ENCODE measurements at places on chromosomes 5 and 9.

- DNase-seq: no peak
These were observed 50.8 kb downstream of the DMRT2 start for GRCh38 chr9:1100945-1101344.

DNA sequence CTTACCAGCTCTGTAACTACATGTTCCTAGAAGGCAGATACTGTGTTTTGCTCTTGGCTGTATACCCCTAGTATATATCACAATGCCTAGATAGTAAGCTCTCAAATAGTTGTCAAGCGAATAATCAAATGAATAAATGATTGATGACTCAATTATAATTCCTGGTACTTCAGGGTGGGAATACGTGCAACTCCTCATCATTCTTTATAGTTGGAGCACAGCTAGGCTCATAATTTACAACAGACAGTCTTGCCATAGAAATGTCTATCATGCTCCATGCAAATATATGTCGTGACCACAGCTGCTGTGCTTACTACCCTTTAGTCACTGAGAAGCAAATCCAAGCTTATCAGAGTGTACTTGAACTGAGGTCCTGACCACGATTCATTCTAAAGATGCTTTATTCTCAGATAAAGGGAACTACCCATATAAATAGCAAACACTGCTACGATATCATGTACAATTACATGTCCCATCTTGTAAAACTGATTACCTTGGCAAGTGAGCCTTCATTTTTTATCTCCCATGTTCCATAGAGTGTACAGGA is 52.1 kb downstream of the STRBP start:
- DNase-seq: no peak

DNA sequence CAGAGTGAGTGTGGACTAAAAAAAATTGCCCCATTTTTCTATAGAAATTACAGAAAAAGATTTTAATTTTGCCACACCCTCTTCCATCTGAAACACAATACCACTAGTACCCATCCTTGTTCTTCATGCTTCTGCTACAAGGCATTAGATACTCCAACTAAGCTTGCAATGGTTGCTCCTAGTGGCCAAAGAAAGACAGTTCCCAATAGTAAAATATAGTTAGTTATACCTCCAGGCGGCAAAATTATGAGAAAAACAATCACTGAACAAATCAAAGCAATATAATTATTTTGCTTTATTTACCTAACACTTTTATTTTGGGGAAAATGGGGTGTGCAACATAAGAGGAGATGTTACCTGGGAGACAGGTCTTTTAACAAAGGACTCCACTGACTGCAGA is 101.2 kb downstream of the RAPGEF6 start:
- DNase-seq: no peak

- no peak for DNase-seq
These were observed 462.8 kb upstream of the ZNF462 start for GRCh38 chr9:106400170-106400569.

GRCh38 chr5:160545832-160546231 is 124.2 kb downstream of the PTTG1 start:
- DNase-seq: no peak

DNA sequence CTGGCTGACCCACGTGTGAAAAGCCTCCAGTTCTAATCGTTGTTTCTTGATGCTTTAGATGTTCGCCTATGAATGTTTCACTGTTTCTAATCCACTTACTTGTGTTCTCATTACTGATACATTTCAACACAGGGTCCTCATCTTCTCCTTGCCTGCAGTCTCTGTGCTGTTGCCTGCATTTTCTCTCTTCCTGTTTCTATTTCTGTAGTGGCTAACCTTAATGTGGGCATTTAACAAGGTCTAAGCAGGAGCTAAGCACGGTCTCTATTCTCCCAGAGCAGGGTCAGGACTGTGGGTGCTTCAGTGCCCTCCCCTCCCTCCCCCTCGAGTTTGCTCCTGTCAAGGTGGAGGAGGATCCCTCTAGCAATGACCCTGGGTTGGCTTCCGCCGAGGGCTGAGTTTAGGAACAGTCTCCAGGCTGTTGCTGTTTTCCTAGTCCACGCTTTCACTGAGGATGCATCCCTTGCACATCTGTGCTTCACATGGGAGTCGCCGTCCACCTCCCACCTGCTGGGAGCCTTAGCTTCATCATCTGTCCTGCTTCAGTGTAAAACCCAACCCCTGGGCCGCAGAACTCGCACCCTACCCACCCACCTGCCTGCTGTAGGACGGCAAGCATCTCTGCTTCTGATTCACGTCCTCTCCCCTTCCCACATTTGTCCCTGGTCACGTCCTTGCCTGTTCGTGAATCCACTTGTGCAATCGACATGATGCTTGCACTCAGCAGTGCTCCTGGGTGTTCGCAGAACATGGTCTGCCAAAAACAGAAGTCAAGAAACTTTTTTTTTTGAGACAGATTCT is 2.4 kb upstream of the EXOC3 start:
- DNase-seq: no peak

GRCh38 chr9:116154976-116155697 is 1.5 kb downstream of the PAPPA start:
- DNase-seq: no peak

DNA sequence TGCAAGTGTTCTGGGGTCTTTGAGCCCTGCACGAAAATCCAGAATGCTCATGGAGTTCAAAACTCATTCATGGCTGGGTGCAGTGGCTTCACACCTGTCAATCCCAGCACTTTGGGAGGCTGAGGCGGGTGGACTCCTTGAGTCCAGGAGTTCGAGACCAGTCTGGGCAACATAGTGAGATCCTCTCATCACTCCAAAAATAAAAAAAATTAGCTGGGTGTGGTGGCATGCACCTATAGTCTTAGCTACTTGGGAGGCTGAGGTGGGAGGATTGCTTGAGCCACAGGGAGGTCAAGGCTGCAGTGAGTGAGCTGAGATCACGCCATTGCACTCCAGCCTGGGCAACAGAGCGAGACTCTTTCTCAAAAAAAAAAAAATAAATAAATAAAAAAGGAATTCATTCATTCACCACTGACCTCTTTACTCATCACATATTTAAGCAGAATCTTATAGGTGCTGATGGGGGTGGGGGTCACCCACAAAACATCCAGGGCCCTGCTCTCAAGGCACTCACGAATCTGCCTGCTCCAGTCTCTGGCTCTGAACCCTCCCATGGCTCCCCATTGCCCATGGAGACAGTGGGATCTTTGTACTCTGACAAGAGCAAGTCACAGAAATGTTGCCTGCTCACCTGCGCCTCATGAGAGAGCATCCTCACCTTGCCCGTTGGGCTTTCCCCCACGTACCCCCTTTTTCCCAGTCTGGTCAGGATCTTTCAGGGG is 76.7 kb upstream of the IER5L start:
- no peak for DNase-seq

DNA sequence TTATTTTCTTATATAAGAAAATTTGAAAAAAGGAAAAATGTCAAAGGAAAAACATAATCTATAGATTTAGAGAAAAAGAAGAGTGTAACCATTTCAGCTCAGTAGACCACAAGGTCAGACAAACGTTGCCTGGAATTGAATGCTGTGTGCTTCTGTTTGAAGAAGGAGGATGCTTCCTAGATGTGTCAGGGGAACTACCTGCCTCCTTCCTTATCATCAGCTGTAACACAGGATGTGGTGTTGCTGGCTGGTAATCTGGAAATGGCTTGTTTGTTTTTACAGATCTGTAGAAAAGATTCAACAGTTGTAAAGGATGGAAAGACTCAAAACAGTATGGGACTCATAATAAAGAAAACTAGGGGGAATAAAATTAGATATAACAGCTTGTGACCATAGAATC is 160.7 kb upstream of the MEF2C start:
- DNase-seq: no peak

- no peak for DNase-seq
These were observed 70.5 kb downstream of the ADAMTSL1 start for GRCh38 chr9:18544456-18544855.

DNA sequence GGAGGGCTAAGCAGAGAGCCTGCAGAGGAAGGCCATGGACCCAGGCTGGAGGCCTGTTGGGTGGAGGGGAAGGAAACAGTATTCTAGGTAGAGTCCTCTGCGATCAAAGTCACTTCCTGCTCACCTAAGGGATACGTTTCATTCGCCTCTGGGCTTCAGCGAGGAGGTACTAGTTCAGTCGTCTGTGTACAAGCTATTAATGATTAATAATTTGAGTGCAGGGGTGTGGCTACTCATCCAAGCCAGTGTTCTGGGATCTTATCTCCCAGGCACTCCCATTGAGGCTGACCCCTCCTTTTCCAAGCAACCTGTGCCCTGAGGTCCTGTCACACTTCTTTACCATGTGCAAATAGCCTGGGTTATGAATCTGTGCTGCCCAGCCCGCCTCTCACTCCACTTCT is 25.2 kb downstream of the RALGPS1 start:
- DNase-seq: no peak

GRCh38 chr9:81824802-81825730 is 103.2 kb upstream of the SPATA31D4 start:
- DNase-seq: no peak

GRCh38 chr5:95912029-95912428 is 49.6 kb downstream of the ELL2 start:
- DNase-seq: no peak

- no peak for DNase-seq
These were observed 30.0 kb downstream of the ZNF131 start for GRCh38 chr5:43150748-43151147.

- DNase-seq: no peak
These were observed 224.9 kb downstream of the SNX18 start for GRCh38 chr5:54742417-54742891.

DNA sequence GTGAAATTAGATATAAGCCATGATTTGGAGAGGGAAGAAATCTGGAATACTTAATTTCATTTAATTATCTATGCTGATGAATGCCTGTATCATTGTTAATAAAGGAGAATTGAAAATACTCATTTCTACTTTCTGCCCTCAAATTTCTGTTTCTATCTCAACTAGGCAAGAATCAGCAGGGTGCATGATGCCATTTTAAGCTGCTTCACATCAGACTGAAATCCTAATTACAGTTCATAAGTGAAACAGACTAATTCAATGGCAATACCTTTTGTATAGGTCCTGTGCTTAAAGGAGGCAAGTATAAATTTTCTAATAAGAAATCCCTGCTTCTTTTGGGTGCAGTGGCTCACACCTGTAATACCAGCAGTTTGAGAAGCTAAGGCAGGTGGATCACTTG is 22.3 kb upstream of the TAL2 start:
- DNase-seq: no peak

GRCh38 chr9:133821601-133822429 is 83.7 kb upstream of the SARDH start:
- no peak for DNase-seq

DNA sequence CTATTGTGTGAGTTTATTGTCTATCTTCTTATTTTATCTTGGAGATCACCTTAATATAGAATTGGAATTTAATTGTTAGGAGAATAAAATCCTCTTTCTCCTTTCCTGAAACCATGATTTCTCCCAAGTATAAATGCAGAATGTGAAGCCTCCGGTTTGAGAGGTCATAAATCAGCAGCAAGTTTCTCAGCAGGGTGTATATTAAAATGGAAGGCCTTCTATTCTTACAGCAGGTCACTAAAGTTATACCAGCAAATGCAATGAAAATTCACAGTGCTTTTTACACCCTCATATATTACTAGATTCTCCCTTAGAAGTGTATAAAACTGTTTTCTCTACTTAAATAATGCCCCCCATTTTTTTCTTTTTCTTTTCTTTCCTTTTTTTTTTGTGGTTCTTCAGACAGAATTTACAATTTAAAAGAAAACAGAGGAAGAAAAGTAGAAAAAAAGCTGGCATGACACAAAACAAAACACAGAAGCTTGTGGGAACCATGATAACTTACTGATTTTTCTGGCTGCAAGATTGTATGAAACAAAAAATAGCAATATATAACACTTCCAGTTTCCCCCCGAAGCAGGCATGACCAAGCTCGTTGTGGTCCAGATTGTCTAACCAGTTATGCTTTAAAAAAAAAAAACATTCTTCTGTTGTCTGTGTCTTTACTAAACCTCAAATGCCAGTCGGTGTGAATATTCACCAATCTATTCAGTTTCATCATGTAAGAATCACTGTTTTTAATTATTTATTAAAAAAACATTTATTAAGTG is 211.2 kb downstream of the RAB3C start:
- no peak for DNase-seq

- DNase-seq: peak; percentile 47
These were observed 23.2 kb downstream of the TPPP start for GRCh38 chr5:669842-670395.

GRCh38 chr9:127976498-127976897 is 4.3 kb downstream of the EEIG1 start:
- DNase-seq: peak; percentile 72

DNA sequence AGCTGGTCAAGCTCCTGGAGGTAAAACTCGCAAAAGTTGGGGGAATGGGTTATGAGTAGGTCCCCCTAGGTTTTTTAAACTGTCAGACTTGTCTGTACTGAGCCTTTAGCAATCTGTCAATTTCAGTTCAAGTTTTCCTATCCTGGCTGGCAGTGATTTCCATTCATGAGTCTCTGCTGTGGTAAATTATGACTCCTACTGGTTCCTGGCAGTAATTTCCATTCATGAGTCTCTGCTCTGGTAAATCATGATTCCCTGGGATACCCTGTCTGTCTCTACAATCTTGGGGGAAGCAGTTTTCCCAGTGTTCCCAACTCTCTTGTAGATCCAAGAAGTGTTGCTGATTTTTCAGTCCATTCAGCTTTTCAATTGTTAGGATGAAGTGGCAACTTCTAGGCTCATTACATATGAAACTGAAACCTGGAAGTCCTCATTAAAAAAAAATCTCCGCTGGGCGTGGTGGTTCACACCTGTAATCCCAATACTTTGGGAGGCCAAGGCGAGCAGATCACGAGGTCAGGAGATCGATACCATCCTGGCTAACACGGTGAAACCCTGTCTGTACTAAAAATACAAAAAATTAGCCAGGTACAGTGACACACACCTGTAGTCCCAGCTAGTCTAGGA is 91.3 kb upstream of the GPBP1 start:
- no peak for DNase-seq

- DNase-seq: no peak
These were observed 331.9 kb downstream of the MED10 start for GRCh38 chr5:6046296-6046967.

DNA sequence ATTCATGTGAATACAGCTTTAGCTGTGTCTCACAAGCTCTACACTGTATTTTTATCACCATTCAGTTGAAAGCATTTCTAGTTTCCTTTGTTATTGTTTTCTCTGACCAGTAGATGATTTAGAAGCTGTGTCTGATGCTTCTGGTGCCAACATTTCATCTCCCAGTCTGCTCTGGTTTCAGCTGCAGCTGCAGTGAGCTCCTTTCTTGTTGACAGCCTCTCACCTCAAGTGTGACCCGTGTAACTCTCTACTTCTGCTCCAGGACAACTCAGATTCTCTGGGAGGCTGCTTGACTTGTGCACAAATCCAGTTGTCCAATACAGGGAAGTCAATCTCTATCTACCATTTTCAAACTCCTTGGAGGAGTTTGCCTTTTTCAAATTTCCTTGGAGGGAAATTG is 504.8 kb downstream of the DIRAS2 start:
- no peak for DNase-seq

GRCh38 chr9:124258607-124259157 is 933 bp downstream of the NEK6 start:
- DNase-seq: no peak

GRCh38 chr5:2685651-2686272 is 65.7 kb downstream of the IRX2 start:
- no peak for DNase-seq

GRCh38 chr9:104810421-104811339 is 46.8 kb downstream of the NIPSNAP3B start:
- no peak for DNase-seq

Data from breast epithelium (tissue), 4 donors.